B cell (primary cell): ENCODE measurements at places on chromosomes 11 and 22. TPM values are rescaled to one million over a fixed set of nuclear protein-coding genes. Genes with fewer than 3 reads are reported as not detected.

Gene CASP12
- total RNA-seq: not detected in 2 replicates

DNA sequence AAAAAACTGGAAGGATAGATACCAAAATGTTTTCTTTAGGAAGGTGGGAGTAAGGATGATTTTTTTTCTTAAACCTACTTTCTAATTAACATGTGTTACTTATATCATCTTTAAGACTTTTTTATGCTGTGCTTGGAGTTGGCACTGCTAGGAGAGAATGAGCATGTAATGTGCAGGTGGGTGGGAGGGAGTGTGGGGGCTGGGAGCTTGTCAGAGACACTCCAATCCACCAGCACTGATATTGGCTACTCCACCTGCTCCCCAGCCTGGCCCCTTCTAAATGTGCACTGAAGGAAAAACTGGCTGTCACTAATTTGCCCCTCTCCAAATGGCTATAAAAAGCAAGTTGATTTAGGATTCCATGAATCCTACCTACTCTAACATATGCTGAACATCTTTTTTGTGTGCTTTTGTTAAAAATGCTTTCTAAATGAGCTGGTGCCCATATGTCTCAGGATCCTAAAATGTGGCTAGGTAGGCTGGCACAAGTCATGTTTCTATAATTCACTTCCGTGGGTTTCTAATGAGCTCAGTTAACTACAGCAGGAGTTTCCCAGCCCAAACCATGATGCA, 44.3 kb upstream of the BMAL1 start:
- no peaks in the 10 kb centered on the region for H3K36me3 ChIP-seq
- H3K4me3 ChIP-seq: no peak overlapping the region
- no peak for DNase-seq
- peaks cover 20% of the 10 kb centered on the region for H3K4me1 ChIP-seq
- H3K27me3 ChIP-seq: no peaks in the 10 kb centered on the region

- H3K4me3 ChIP-seq: no peak overlapping the region
- no peaks in the 10 kb centered on the region for H3K27me3 ChIP-seq
- no peak overlapping the region for H3K27ac ChIP-seq
- peaks cover 26% of the 10 kb centered on the region for H3K4me1 ChIP-seq
- DNase-seq: no peak
Observed at GRCh38 chr11:85109141-85109540, 518.0 kb downstream of the DLG2 start.

Gene ALKBH3
- total RNA-seq: 26.7 and 27.3 TPM in 2 replicates

- H3K27ac ChIP-seq: peak overlapping the region; percentile 35
- peaks cover 4% of the 10 kb centered on the region for H3K4me1 ChIP-seq
- peak; percentile 62 for DNase-seq
Observed at GRCh38 chr11:6705905-6706535, 22.9 kb upstream of the MRPL17 start.

Gene SHANK2
- total RNA-seq: 0.07 and 0.19 TPM in 2 replicates

- H3K27me3 ChIP-seq: no peaks in the 10 kb centered on the region
- DNase-seq: peak; percentile 15
- H3K36me3 ChIP-seq: no peaks in the 10 kb centered on the region
- peak overlapping the region; percentile 34 for H3K27ac ChIP-seq
Observed at GRCh38 chr11:122852074-122852795, 13.9 kb downstream of the CRTAM start.

Gene LRRC55
- total RNA-seq: not detected in 2 replicates

- H3K4me3 ChIP-seq: no peak overlapping the region
- no peaks in the 10 kb centered on the region for H3K36me3 ChIP-seq
- peaks cover 18% of the 10 kb centered on the region for H3K4me1 ChIP-seq
- no peak overlapping the region for H3K27ac ChIP-seq
- peaks cover 94% of the 10 kb centered on the region for H3K27me3 ChIP-seq
Observed at GRCh38 chr11:20161230-20161918, 1.1 kb upstream of the DBX1 start.

GRCh38 chr11:17637901-17638300, 81.5 kb upstream of the MYOD1 start:
- no peak for DNase-seq
- no peaks in the 10 kb centered on the region for H3K36me3 ChIP-seq
- no peaks in the 10 kb centered on the region for H3K27me3 ChIP-seq

Gene MFRP
- not detected in 2 replicates for total RNA-seq

Gene INPP5J
- total RNA-seq: 0.29 and 0.52 TPM in 2 replicates

Gene APOL3
- 97.2 and 107 TPM in 2 replicates for total RNA-seq

- H3K27ac ChIP-seq: no peak overlapping the region
- H3K36me3 ChIP-seq: no peaks in the 10 kb centered on the region
- H3K4me1 ChIP-seq: no peaks in the 10 kb centered on the region
- H3K4me3 ChIP-seq: no peak overlapping the region
- no peak for DNase-seq
Observed at GRCh38 chr11:70145071-70145470, 58.0 kb upstream of the FADD start.

Gene SLC16A8
- not detected in 2 replicates for total RNA-seq

GRCh38 chr11:105520706-105521345, 89.0 kb upstream of the GRIA4 start:
- H3K4me3 ChIP-seq: no peak overlapping the region
- H3K27ac ChIP-seq: no peak overlapping the region
- no peak for DNase-seq
- no peaks in the 10 kb centered on the region for H3K4me1 ChIP-seq
- no peaks in the 10 kb centered on the region for H3K36me3 ChIP-seq
- no peaks in the 10 kb centered on the region for H3K27me3 ChIP-seq

Gene KCNJ1
- total RNA-seq: not detected in 2 replicates

Gene BAIAP2L2
- total RNA-seq: 0.96 and 1.3 TPM in 2 replicates

Gene POLDIP3
- total RNA-seq: 84.0 and 86.5 TPM in 2 replicates

GRCh38 chr11:119924017-119924416, 195.0 kb upstream of the NECTIN1 start:
- DNase-seq: no peak
- no peaks in the 10 kb centered on the region for H3K4me1 ChIP-seq
- peaks cover 4% of the 10 kb centered on the region for H3K27me3 ChIP-seq
- H3K4me3 ChIP-seq: no peak overlapping the region
- no peak overlapping the region for H3K27ac ChIP-seq

Gene PGA4
- total RNA-seq: not detected in 2 replicates
